ENCODE measurements at places on chromosomes 3 and 15.
A peak's percentile ranks its signal among the peaks of the same experiment; 100 is the strongest.

DNA sequence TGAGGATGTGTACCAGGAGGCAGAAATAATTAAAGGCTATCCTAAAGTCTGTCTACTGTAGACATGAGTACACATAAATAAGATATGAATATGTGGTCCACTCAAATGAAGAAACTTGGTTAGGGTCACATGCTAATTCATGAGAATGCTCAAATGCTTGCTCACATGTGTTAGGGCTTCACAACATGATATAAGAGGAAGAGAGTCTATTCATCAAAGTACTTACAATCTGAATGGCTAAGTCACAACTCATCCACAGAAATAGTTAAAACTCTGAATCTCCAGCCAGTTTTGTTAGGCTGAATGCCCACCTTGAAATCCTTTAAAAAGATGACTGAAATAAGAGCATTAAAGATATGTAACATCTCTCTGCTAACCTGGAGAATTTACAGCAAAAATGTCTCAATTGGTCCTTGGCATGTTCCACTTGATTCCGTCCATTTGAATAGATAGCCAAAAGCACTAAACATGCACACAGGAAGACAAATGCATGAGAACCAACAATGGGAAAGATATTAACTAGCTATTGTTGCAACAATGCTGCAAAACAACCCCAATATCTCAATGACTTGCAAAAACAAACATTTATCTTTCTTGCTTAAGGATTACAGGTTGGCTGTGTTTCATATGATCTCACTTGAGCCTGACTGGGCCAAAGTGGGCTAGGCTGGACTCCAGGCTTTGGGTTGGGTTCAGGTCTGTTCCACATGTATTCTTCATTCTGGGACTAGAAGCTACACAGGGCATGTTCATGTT lies 10.6 kb upstream of the TBC1D5 start:
- DNase-seq = no peak

DNA sequence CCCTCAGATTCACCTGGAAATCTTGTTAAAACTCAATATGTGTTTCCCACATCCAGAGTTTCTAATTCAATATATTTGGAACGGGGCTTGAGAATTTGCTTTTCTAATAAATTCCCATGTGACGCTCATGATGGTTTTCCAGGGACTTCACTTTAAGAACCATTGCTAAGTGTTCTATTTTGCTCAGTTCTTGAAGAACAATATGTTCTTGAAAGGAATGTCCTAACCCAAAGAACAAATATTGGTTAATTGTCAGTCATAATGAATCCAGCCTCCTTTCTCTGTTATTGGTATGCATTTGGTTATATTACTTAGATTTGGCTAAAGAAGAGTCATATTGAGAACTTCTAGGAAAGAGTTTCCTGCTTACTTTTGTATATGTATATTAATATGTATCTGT lies 4.4 kb upstream of the PLSCR2 start:
- no peak for DNase-seq

DNA sequence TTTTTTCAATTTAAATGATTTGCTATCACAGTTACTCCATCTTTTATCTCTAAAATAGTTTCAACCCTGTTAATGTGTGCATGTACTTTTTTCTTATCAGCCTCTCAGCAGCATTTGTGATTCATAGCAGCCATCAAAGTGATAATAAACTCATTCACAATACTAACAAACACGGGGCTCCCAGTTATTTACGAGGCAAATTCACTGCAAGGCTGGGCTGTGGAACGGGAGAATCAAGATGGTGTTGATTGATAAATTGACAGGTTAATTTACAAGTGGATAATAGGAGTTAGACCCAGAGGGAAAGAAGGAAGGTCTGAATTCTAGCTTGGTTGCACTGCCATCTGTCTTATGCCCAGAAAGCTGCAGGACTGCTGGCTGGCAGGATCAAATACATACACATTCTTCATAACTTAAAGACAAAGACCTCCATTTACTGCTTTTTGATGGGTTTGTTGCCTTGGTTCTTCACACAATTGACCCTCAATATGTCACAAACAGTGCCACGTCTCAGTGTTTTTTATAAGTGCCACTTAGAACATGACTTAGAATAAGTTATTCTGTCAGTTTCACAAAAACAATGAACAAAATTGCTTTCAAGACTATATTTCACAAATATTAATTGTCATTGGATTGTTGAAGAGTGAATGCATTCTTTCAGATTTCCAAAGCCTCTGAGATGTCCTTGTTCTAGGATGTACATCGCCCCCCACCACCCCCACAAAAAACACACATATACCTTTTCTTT lies 562.8 kb downstream of the NR2F2 start:
- no peak for DNase-seq

GRCh38 chr3:87196879-87197278 lies 30.2 kb upstream of the CHMP2B start:
- peak; percentile 0 for DNase-seq

GRCh38 chr15:98875309-98875708 lies 132.3 kb downstream of the PGPEP1L start:
- no peak for DNase-seq

DNA sequence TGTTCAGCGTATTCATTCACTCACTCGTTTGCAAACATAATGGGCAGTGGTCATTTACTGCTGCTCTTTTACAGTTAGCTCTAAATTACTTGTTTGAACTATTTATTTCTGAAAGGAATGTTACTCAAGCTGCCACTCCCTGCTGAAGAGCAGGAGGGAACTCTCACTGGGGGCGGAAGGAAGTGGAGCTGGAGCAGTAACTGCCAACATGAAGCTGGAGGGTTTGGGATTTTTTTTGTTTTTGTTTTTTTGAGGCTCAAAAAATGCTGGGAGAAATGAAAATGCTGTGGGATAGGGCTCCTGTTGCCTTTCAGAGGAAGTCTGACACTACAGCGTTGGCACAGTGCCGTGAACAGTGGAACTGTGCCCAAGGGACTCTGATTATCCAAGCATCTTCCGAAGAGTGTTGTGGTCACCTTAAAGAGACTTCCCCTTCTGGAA lies 44.1 kb downstream of the SENP2 start:
- no peak for DNase-seq

DNA sequence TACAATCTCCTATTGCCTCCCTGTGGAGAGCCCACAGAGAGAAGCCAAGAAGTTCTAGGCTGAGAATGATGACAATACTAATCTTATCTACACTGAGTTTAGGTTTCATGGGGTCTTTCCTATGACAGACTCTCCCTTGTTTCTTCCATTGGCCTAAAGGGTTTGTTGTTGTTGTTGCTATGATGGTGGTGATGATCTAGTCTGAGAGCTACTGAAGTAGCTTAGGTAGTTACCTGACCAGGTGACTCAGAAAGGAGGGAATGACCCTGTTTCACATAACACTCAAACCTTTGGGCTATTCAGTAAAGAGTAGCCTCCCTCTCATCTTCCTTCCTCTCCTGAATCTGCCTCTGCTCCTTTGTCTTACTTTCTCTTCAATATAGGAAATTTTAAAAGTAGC lies 170.2 kb downstream of the GMNC start:
- peak; percentile 82 for DNase-seq

DNA sequence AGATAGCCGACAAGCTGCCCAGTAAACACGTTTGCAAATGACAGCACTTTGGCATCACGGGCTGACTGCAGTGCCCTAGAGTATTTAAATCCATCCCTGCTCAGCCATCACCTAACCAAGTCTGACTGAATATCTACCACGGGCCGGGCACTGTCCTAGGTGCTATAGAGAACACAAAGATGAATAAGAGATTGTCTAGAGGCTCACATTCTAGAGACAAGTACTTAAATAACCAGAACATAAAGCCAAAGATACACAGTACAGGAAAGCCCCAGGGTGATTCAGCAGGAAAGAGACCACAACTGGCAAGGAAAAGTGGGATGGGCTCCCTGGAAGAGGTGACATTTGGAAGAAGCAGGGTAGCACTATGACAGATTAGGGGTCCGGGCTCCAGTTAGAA lies 103.5 kb downstream of the MYLK start:
- no peak for DNase-seq

- DNase-seq = peak; percentile 54
Measured at GRCh38 chr3:143472731-143473523, 353.4 kb downstream of the CHST2 start.

- no peak for DNase-seq
Measured at GRCh38 chr3:157857440-157857839, 248.8 kb downstream of the SHOX2 start.

DNA sequence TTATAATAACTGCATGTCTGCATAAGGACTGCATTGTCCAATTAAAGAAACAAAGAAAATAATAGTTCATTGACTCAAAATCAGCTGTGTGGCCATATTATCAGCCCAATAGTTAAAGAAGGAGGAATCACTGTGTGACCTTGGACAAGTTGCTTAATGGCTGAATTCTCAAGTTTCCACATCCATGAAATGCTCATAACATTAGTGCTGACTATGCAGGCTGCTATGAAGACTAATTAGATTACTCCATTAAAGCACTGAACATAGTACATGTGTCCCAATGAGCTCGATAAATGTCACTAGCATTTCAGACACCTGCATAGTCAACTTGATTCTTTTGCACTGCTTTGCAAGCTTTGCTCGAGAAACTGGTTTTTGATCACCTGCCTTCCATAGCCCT lies 111.1 kb upstream of the WNT5A start:
- DNase-seq = no peak

DNA sequence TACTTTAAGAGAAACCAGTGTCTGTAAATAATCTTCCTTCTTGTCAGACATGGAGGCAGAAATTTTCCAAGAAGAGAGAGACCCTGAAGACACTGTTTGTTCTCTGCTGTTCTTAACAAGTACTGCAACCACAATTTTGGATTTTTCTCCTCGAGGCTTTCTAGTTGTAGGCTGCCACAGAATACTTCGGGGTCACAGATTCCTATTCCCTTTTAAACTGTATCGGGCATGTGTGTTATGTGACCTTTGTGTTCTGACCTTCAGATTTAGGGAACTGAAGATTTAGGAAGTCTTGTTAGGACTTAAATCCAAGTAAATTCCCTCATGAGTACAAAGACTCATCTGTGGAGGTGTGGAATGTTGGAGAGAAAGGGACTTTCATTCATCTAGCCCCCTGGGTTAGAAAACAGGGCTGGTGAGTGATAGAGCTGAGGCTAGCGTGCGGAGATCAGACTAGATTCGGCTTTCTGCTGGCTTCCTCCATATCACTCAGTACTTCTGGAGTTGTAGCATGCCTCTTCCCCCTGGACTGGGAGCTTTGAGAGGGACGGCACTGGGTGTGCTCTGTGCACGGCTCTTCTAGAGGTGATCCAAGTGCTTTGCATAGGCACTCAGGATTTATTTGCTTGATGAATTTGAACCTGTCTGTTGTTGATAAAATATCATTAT lies 237.0 kb downstream of the LPP start:
- DNase-seq = no peak

DNA sequence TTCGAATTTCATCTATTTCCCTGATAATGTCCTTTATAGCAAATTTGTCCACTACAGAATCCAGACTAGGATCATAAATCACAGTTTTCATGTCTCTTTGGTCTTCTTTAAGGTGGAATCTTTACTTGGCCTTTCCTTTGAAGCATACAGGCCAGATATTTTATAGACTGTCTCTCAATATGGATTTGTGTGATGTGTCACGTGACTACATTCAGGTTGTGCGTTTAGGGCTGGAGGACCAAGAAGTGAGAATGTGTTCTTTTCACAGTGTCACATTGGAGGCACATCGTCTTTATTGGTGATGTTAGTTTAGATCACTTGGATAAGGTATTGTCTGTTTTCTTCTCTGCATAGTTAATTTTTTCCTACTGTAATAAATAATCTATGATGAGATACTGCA lies 232.9 kb downstream of the MEIS2 start:
- no peak for DNase-seq

- peak; percentile 25 for DNase-seq
Measured at GRCh38 chr3:50267280-50267913, 1.6 kb upstream of the SEMA3B start.

GRCh38 chr15:69749274-69749673 lies 296.7 kb downstream of the RPLP1 start:
- DNase-seq = no peak

- DNase-seq = no peak
Measured at GRCh38 chr3:171749124-171749523, 61.2 kb downstream of the PLD1 start.

DNA sequence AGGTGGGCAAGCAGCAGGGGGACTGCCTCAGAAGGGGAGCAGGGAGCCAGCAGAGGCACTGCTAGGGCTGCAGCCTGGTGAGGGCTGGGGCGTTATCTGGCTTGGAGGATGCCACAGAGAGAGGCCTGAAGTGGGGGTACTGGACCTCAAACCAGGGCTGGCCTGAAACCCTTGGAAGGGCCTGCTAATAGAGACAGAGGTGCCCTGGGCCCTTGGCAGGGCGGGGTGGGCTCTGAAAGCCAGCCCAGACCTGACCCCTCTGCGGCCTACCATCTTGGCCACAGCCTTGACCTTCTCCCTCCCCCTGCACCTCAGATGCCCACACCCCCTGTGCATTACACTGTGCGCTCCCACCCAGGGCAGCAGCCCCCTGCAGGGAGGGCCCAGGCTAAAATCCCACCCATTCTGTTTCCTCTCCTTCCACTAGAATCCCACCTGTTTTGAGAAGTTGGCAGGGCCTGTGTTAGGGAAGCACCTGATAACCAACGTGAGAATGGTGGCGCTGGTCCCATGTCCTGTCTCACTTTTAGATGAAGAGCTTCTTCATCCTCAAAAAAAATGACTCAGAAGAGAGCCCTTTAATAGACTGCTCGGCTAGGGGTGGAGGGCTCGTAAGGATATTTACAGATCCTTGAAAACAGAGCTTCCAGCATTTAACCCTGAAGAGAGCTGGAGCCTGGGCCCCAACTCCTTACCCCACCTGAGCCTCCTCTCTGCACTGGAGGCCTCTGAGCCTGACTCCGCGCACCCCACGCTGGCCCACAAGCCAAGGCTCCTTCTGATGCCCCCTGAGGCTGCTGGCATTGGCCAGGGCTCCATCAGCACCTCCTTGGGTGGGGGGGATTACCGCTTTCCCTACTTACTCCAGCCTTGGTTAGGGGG lies 29.8 kb downstream of the LOXL1 start:
- no peak for DNase-seq

DNA sequence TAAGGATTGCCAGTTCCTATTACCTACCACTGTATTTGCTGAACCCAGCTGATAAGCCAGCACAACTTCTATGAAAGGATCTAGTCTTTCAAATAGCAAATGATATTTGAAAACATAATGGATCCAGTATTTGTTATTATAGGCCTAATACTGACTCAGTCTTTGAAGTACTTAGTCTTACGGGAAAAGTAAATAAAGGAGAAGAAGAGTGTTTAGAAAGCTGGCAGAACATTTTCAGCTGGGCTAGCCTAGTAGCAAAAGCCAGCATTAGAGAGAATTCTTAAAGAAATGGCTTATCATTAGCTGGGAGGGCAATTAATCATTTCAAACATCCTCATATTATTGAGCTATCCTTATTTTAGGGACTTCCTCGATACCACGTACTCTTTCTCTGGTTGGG lies 101.4 kb upstream of the GOLIM4 start:
- DNase-seq = no peak

DNA sequence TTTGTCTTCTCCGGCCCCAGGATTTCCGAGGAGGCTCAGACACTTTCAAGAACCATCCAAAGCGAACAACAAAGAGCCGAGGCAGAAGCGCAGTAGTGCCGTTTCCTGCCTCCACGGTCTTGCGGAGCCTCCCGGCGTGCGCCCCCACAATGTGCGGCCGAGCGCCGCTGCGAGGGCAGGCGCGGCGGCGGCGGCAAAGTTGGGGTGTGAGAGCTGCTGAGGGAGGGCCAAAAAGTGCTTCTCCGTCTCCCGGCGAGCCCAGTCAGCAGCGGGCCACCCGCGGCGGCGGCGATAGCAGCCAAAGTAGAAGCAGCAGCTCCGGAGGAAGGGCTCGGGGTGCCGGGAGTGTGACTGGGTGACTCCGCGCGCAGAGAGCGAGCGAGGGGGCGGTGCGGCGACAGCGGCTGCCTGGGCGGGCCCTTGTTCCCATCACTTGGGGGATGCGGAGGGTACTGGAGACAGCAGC lies 749.1 kb downstream of the ROBO1 start:
- DNase-seq = peak; percentile 4

All from trophoblast cell (in vitro differentiated cells and primary cell).